Spleen (tissue), 13 donors: ENCODE measurements at places on chromosomes 12 and 14. TPM values are rescaled to one million over a fixed set of nuclear protein-coding genes. Genes with fewer than 3 reads are reported as not detected.

Gene SERPINA10
- total RNA-seq = not detected

Gene CLEC4D
- 18.5 TPM for total RNA-seq

Gene MIP
- total RNA-seq = not detected

Gene WDR89
- total RNA-seq = 17.8 TPM

Gene ABCD2
- 2.1 TPM for total RNA-seq

Gene SDSL
- total RNA-seq = 6.0 TPM

DNA sequence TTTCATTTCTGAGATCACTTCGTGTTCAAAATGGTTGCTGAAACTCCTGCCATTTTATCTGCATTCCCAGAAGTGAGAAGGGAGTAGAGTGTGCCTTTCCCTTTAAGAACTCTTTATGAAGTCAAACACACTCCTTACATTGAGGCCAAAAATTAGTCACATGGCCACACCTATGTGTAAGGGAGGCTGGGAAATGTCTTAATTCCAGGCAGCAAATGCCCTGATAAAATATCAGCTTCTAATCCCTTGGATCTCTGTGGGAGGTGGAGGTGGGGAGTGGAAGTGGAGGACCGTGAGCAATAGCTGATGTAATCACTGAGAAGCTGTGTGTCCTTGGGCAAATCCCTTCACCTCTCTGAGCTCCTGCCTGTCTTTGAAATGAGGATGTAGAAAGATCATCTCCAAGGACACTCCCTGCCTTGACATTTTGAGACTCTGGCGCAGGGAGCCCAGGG is 22.7 kb upstream of the ANKRD9 start:
- DNase-seq = no peak

DNA sequence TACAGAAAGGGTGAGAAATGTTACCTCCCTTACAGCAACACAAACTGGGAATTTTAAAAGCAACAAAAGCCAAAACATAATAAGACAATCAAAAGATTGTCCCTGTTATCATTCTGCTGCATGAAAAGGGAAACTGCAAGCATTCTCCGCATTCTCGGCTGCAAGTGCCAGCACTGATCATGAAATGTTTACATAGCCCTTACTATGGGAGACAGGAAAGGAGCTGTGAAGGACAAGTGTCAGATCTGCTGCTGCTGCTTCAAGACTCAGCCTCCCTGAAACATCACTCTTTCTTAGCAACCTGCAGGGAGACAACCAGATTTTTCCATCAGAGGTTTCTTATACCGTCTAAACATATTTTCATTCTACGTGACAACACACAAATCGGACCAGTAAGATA is 20.1 kb downstream of the DENND5B start:
- DNase-seq = no peak

DNA sequence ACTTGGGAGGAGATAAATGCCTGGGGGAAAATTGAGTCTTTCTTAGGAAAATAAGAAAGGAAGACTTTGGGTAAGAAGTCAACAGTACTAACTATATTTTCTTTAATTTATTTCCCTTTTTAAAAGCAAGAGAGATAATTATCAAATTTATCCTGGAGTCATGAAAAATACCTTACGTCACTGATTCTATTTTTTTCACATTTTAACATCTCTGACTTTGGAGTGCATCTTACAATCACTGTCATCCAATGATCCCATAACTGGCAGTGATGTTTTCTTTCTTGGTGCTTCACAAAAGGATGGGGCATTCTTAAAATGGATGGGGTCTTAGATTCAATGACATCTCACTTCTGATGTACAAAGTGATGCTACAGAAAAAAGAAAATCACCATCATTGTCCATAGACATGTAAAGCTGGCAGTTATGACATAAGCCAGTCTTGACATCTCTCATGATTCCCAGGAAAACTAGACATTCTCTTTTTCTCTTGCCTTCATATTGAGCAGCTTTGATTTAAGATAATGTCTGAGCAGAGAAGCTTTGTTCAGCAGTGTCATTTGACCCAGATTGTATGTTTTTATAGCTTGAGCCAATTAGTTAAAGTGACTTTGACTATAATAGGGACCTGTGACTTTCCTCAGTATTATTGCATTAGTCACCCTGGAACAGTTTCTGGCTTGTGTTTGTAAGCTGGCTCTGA is 236.2 kb downstream of the EGLN3 start:
- no peak for DNase-seq

GRCh38 chr14:78170203-78170602 is at the start of gene NRXN3:
NRXN3 (plus strand) TSS chr14:78170373; CDS start chr14:78243094, 72,721 bp downstream.
- DNase-seq = no peak

GRCh38 chr14:100372357-100373048 is 49.4 kb downstream of the SLC25A47 start:
- no peak for DNase-seq

DNA sequence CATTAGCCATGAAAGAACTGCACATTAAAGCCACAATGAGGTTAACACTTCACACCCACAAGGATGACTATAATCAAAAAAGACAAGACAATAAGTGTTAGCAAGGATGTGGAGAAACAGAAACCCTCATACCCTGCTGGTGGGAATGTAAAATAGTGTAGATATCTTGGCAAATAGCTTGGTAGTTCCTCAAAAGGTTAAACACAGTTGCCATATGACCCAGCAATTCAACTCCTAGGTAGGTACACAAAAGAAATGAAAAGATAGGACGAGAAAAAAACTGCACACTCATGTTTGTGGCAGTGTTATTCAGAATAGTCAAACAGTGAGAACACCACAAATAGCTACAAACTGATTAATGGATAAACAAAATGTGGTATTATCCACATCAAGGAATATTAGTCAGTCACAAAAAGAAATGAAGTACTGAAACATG is 93.5 kb downstream of the ATXN2 start:
- no peak for DNase-seq

- peak; percentile 62 for DNase-seq
These were observed at the start of gene HRK for GRCh38 chr12:116881325-116881876. HRK (minus strand) TSS chr12:116881441; CDS start chr12:116881307, 134 bp downstream.

- no peak for DNase-seq
These were observed 31.2 kb upstream of the VPS33A start for GRCh38 chr12:122297494-122297893.

DNA sequence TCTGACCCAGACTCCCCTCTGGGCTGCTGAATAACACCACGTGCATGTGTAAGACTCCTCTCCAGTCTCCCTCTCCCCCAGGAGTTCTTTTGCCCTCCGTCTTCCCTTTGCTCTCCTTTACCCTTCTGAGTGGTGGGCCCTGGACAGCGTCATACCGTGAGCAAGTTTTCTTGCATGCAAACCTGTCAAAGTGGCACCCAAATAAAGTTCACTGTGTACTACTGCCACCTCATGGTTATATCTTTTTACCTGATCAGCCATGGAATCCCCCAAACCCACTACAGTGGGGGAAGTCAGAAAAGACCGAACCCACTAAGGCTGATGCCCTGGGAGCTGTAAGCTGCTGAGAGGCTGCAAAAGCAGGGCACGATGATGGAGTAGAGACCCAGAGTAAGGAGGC is 131.1 kb upstream of the VRK1 start:
- no peak for DNase-seq

GRCh38 chr12:95607642-95608041 is 56.4 kb upstream of the USP44 start:
- no peak for DNase-seq

GRCh38 chr12:42180990-42181596 is 36.4 kb upstream of the GXYLT1 start:
- no peak for DNase-seq

GRCh38 chr12:48630346-48630745 is 51.7 kb downstream of the KANSL2 start:
- DNase-seq = no peak

- no peak for DNase-seq
These were observed 3.1 kb upstream of the GYS2 start for GRCh38 chr12:21607701-21608100.

GRCh38 chr12:29883941-29884554 is 100.3 kb upstream of the TMTC1 start:
- DNase-seq = no peak

DNA sequence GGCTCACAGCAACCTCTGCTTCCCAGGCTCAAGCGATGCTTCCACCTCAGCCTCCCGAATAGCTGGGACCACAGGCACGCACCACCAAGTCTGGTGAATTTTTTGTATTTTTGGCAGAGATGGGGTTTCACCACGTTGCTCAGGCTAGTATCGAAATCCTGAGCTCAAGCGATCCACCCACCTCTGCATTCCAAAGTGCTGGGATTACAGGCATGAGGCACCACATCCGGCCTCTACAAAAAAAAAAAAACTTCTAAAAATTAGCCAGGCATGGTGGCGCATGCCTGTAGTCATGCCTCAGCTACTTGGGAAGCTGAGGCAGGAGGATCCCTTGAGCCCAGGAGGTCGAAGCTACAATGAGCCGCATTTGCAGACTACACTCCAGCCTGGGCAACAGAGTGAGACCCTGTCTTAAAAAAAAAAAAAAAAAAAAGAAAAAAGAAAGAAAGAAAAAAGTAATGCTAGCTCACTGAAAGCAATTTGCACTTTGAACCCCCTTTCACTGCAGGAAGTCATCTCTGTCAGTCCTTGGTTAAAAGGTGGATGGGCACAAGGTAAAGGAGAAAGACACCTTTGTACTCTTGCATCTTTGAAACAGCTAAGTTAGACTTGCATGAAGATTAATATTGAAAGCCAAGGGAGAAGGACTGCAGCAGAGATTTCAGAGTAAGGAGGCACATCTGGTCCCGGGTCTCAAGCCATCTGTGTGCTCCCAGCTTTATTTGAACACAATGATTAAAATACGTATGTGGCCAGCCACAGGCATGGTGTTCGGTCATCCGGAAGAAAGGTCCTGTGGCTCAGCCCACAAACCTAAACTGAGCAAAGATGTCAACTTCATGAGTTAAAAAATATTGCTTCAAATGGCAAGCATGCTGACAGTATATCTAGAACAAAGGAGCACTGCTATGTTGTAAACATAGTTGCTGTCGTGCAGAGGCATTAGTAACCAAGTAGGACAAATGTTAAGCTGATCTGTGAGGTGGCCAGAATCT is 103.8 kb upstream of the HMGA2 start:
- DNase-seq = no peak

DNA sequence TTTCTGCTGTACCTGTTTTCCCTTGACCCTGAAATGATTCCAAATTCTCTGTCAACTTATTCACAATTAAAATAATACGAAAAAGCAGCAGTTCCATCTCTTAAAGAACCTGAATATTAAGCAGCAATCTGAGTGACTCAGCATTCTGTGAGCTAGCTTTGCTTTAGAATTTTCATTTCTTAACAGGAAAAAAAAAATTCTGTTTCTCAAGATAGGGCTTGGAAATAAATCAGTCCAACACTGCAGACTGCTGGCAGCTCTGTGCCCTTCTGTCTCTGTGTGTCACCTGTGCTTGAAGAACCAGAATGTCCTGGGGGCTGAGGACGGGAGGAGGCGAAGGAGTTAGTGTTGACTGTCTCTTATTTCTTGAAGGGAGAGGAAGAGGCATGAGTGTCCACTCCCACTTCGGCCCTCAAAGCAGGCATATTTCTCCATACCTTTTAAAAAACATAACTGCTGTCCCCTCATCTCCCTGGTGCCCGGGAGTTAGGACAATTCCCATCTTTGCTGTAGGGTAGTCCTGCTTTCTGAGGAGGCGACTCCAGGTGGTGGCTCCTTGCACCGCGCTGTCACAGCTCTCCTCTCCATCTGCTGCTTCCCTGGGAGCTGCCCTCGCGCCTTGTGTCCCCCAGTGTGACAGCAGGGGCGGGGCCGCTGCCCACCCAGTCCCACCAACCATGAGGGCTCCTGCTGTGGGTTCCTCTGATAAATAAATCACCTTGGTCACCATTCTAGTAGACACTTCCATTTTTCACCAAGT is 203.1 kb downstream of the CALM1 start:
- no peak for DNase-seq
